ENCODE measurements at places on chromosomes 11 and 22. TPM values are rescaled to one million over a fixed set of nuclear protein-coding genes. Genes with fewer than 3 reads are reported as not detected.

CSF2RB gene
- total RNA-seq, result 2.4 TPM

DNA sequence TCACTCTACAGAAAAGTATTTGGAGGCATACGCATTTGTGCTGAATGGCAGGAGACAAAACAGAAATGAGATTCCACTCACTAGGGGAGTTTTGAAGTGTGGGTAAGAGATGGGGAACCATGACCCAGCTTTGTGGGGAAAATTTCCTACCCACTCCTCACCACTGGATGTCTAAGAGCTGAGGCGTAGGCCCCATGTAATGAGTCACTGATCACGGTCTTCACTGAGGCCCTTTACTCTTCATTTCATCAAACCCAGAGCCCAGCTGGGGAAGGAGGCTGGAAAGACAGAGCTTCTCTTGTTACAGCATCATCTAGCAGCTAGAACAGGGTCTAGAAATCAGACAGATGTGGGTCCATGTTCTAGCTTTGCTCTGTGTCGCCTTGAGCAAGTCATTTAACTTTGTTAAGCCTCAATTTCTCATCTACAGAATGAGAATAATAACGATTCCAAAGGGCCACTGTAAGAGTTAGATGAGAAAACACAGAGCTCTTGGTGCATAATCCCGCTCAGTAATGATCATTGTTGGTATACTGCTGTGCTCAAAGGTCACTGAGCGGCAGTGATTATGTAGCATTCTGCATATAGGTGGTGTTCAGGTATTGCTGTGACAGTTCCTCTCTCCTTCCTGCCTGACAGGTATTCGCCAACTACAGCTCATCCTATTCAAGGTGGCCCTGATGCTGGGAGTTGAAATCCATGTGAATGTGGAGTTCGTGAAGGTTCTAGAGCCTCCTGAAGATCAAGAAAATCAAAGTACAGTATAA lies 97.2 kb downstream of the MICAL2 start:
- no peaks in the 10 kb centered on the region for H3K4me1 ChIP-seq
- no peak overlapping the region for H3K4me3 ChIP-seq
- H3K27ac ChIP-seq, result no peak overlapping the region
- DNase-seq, result no peak
- H3K27me3 ChIP-seq, result no peaks in the 10 kb centered on the region

DNA sequence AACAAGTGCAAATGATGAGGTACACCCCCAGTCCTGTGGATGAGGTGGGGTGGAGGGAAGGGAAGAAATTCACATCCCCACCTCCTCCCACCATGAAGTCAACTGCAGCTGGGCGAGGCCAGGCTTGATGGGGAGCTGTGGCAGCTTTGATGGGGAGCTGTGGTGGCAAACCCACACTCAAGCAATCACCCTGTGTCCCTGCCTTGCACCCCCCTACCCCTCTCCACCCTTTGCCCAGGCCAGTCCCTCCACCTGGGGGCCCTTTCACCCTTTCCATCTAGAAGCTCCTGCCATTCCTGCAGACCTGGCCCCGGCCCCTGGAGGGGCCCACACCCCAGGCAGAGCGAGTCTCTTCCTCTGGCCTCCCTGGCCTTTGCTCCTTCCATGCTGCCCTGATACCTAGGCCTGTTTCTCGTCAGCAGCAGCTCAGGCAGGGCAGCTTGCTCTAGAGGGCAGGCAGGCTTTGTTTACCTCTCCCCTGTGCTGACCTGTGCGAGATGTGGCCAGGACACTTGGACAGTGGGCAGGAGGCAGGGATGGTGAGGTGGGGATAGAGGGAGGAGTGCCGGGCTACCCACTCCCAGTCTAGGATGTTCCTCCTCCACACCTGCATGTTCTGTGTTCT lies 4.5 kb upstream of the FGF3 start:
- no peak overlapping the region for H3K27ac ChIP-seq
- H3K4me1 ChIP-seq, result no peaks in the 10 kb centered on the region
- no peaks in the 10 kb centered on the region for H3K36me3 ChIP-seq
- no peak for DNase-seq

XKR3 gene
- total RNA-seq, result not detected

- no peaks in the 10 kb centered on the region for H3K27me3 ChIP-seq
- H3K36me3 ChIP-seq, result no peaks in the 10 kb centered on the region
- DNase-seq, result no peak
- H3K4me1 ChIP-seq, result peaks cover 22% of the 10 kb centered on the region
These were observed at the start of gene TCN1 for GRCh38 chr11:59866397-59866796. TSS of gene TCN1 (minus strand) at chr11:59866487. CDS start at chr11:59866470, 17 bp downstream.

DNA sequence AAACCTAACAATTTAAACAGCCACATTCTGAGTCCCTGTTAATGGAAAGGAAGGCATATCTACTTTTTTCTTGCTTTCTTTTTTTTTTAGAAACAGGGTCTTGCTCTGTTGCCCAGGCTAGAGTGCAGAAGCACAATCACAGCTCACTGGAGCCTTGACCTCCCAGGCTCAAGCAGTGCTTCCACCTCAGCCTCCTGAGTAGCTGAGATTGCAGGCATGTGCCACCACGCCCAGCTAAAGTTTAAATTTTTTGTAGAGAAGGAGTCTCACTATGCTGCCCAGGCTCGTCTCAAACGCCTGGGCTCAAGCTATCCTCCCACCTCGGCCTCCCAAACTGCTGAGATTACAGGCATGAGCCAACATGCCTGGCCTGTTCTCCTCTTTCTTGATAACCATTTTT lies 25.4 kb downstream of the ARFGAP3 start:
- H3K27ac ChIP-seq, result no peak overlapping the region
- peaks cover 67% of the 10 kb centered on the region for H3K36me3 ChIP-seq
- no peak for DNase-seq

BIK gene
- total RNA-seq, result not detected

DNA sequence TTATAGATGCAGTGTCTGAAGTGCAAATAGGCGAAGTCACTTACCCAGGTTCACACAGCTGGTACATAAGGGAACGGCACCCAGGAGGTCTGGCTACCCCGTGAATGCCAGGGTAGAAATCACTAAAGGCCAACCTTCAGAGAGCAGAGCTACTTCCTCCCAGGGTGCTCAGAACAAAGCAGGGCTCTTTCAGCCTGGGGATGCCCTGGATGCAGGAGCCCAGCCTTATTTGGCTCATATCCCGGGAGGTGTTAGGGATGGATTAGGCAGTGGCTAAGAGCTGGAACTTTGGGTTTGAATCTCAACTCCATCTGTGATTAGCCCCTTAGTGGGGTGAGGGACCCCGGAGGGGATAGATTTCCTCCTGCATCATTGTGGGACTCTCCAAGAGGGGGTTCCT lies 33.1 kb upstream of the ASPHD2 start:
- no peak overlapping the region for H3K27ac ChIP-seq
- no peaks in the 10 kb centered on the region for H3K4me1 ChIP-seq
- H3K4me3 ChIP-seq, result no peak overlapping the region
- H3K27me3 ChIP-seq, result no peaks in the 10 kb centered on the region
- DNase-seq, result no peak

PRAME gene
- total RNA-seq, result not detected

DNA sequence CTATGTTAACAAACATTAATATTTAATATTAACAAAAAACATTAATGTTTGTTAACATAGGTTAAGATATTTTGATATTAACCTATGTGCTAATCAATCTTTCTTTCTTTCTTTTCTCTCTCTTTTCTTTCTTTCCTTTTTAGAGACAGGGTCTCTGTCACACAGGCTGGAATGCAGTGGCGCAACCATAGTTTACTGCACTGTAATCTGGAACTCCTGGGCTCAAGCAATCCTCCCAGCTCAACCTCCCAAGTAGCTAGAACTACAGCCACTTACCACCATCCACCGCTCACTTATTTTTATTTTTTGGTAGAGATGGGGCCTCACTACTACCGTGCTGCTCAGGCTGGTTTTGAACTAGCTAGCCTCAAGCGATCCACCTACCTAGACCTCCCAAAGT lies 13.2 kb downstream of the SIK3 start:
- no peaks in the 10 kb centered on the region for H3K27me3 ChIP-seq
- H3K27ac ChIP-seq, result no peak overlapping the region
- H3K4me3 ChIP-seq, result no peak overlapping the region
- peaks cover 7% of the 10 kb centered on the region for H3K4me1 ChIP-seq
- no peak for DNase-seq
